Activated gamma-delta T cell treated with Interleukin-2 at 50 U/mL for 16 hours (primary cell): ENCODE measurements at places on chromosomes 4 and X.

DNA sequence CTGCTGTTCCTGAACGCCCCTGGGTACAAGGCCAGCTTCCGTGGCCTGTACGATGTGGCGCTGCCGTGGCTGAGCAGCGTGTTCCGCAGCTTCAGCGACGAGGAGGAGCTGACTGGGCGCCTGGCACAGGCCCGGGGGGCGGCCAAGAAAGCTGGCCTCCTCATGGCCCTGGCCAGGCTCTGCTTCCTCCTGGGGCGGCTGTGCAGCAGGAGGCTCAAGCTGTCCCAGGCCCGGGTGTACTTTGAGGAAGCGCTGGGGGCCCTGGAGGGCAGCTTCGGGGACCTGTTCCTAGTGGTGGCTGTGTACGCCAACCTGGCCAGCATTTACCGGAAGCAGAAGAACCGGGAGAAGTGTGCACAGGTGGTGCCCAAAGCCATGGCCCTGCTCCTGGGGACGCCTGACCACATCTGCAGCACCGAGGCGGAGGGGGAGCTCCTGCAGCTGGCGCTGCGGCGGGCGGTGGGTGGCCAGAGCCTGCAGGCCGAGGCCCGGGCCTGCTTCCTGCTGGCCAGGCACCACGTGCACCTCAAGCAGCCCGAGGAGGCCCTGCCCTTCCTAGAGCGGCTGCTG, 28.2 kb downstream of the SH3TC1 start:
- no peak for DNase-seq

DNA sequence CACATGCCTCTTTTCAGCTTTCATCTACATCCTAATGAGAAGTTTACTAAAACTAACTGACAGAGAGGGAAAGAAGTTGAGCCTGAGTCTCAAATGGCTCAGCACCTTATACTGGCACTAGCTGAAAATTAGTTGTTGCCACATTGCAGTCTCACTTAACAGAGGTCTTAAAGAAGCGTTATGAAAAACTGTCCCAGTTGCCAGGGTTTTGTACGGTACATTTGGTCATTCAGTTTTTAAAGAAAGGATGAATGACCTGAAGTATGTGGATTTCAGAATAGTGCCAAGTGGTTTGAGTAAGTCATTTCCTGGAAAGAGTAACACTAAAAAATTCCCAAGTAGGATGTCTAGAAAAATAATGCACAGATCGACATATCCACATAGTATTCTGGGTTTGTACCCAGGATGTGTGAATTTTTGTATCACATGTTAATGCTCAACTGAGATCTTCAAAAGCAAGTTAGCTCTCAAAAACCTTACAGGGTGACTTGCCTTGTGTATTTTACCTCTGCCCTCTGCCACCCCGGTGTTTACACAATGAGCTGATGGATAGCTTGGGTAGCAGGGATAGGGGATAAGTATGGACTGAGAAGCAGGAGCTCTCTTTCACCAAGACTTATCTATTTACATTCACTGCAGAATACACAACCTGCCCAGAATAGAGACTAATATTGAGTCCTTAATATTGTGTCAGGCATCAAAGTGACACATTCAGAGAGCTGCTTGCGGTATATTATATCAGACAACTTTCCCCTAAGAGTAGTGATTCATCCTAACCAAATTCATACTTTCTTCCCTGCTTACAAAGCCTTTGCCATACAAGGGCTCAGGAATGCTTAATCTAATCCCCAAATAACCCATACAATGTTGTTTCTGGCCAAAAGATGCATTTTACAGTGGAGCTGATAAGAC, 1075.7 kb upstream of the PABPC4L start:
- no peak for DNase-seq

- DNase-seq, result no peak
Measured at GRCh38 chrX:71225009-71225408, 2.0 kb downstream of the GJB1 start.

DNA sequence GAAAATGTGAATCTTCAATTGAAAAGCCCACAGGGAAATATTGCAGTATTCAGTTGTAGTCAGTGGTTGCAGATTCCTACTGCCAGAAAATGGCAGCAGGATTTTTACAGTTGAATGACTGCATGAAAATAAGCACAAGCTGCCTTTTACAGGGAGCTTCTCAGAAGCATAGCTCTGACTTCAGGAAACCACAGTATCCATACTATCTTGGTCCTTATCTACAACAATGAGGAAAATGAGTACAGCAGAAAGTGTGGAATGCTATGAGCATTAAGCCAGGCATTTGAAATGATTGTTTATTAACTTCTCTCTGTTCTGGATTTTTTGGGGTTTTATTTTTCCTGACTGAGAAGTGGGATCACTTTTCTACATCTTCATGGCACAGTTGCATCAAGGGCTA, 34.6 kb upstream of the PRRG1 start:
- DNase-seq, result no peak

DNA sequence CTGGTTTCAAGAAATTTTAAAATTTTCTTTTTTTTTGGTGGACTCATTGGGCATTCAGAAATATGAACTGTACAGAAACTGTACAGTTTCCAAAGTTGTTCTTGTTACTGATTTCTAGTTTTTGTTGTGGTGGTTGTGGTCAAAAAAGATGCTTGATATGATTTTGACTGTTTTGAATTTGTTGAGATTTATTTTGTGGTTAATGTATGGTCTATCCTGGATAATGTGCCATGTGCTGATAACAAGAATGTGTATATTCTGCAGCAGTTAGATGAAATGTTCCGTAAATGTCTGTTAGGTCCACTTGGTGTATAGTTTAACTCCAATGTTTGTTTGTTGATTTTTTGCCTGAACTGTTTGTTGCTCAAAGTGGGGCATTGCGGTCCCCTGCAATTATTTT, 127.6 kb upstream of the NUDT6 start:
- DNase-seq, result no peak

- no peak for DNase-seq
Measured at GRCh38 chrX:44731160-44731559, 112.7 kb upstream of the DUSP21 start.

DNA sequence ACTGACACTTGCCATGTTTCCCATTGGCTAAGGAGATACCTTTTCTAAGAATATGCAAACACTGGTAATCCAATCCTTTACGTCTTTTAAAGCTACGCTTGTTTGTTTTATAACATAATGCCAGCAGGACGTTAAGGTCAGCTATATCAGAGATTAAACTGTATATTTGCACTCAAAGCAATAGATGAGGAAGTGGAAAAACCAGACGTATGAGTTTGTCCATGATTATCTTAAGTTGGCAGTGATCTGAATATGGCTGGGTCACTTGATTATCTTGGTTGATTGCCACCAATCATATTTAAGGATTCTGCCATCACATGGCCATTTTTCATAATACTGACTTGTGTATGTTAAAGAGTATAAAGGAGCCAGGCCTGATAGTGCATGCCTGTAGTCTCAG, 19.4 kb downstream of the TMSB4X start:
- DNase-seq, result no peak

GRCh38 chrX:40303256-40304077, 205.7 kb upstream of the BCOR start:
- no peak for DNase-seq

- DNase-seq, result no peak
Measured at GRCh38 chr4:24527371-24527770, 57.0 kb downstream of the DHX15 start.

- no peak for DNase-seq
Measured at GRCh38 chrX:18931972-18932371, 51.9 kb downstream of the PHKA2 start.

GRCh38 chr4:154292589-154292988, 199.0 kb downstream of the DCHS2 start:
- no peak for DNase-seq

GRCh38 chr4:161252520-161253141, 911.2 kb downstream of the FSTL5 start:
- no peak for DNase-seq

DNA sequence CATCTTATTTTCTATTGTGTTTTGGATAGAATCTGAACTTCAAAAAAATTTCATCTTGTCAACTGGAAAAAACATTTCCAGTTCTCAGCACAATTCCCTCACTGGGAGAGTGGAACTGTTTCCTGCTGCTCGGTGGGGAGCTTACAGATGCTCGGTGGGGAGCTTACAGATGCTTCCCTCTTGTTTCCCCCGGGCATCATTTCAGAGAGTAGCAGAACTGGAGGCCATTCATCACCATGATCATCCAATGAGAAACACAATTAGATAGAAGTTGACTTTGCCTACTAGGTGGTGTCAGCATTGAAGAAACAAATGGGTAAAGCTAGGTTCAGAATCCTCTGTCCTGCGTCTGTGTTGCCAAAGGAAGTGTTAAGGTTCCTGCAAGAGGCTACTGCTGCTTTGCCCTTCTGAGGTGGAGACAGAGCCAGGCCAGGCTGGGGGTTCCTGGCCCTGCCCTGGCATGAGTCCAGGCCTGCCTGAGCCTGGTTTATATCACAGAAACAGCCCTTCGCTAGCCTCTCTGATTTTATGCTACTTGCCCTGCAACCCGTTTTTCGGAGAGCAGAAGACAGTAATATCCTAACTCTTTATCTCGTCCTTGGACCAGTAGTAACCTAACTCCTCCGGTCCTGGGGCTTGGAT, 70.6 kb downstream of the TAPT1 start:
- DNase-seq, result no peak

DNA sequence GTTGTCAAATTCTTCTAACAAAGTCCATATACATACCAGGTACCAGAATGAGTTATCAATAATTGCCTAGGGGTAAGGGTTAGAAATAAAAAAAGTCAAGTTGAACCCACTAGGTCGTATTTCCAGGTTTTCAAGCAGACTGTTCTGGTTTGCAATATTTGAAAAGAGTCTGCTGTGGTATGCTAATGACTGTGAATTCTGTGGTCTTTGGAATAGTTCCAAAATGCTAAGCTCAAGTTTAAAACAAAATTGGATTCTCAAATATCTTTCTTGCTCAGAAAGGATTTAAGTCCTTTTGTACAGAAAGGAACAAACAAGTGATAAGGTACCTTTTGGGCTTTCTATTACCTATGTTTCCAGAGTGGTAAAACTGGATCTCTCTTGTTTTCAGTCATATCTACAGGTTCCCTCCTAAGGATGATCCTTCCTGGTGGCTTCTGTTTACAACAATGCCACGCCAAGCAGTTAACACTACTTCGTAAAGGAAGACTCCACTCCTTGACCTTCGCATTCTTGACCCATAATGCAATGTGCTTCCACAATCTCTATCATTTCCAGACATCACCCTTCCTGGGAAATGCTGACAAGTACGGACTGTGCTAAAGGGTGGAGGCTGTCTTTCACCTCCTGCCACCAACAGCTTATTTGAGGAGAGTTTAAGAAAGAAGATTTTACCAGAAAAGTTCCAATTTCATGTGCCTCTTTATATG, 531.7 kb upstream of the FTHL17 start:
- DNase-seq, result no peak

DNA sequence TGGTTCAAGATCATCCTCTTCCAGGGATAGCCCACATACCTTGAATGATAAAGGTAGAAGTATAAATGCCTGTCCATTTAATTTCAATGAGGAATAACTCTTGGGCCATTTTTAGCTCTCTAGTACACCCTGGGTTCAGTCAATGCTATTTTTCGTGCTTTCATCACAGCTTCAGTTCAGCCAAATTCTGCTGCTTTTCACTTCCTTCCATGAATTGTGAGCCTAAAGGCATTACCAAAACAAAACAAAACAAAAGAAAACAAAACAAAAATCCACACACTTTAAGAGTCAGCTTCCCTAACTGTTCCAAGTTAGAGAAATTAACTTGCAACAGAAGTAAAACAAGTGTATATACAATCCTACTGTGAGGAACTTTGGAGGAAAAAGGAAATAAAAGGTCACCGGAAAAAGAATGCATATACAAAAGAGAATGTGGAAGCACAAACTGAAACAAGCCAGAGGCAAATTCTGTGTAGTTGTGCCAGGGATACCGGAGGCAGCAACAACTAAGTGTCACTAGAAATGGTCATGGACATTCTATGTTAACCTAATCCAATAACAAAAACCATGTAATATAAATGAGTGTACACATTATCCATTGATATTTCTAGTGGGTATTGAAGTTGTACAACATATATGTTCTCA, 423.1 kb downstream of the KCTD8 start:
- no peak for DNase-seq

DNA sequence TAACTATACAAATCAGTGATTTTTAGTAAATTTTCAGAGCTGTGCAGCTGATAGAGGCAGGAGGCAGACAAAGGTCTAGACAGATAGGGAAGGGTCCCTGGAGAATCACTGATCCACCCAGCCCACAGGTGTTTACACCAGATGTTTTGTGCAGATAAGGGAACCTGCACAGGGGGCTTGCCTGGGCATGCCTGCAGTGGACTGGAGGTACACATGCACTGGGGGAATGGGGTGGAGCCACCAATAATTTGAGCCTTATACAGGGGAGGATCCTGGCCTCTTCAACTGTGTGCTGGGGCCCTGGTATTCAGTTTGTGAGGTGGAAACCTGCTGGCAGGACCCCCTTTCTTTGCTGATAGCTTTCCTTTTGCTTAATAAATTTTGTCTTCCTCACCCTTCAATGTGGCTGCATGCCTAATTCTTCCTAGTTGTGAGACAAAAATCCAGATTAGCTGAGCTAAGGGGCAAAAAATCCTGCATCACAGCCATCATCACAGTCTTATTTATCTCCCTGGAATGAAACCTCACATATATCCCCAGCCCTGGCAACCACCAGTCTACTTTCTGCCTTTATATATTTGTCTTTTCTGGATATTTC, 102.8 kb downstream of the KDM6A start:
- no peak for DNase-seq

DNA sequence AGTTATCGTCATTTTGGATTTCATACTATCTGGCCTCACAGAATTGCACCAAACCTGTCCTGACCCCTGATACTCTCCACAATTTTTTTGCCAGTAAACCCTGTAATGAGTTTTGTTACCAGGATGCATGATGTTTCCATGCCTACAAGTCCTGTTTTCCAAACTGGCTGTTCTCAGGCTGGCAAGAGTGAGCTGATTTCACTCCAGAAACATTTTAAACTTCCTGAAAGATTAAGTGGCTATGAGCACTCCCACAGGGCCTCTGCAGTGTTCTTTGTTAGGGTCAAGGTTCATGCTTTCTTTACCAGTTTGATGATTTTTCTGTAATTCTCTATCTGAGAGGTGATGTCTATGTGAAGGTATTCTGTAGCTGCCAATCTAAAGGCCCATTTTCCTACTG, 31.7 kb upstream of the PDLIM3 start:
- no peak for DNase-seq

DNA sequence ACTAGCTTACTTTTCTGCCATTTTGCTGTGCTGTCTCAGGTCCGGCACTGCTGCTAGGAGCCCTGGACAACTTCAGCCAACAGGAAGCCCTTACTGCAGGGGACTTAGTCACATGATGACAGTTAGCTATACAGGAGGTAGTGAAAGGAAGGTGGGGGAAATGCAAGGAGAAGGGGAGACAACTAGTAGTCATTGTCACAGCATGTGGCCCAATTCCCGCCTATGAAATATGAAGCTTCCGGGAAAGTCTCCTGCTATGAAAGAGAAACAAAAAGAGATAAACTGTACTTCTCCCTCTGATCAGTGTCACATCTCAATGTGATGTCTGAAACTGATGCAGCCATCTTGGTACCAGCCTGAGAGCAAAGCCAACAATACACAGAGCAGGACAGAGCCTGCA, 71.6 kb downstream of the AMELX start:
- DNase-seq, result no peak

DNA sequence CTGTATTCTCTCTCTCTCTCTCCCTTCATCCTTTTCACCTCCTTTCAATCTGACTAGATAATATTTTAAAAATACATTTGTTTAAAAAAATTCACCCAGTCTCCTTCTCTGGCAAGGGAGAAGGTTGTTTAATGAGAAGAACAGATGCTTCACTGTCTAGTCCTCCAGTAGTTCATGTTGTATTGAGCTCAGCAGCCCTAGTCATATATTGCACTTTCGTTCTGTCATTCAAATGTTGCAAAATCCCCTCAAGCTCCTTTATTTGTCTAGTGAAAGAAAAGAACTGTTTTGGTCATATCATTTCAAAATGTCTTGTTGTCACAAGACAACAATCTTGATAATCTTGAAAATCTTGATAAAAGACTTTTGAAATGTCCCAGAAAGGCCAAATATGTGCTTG, 248.0 kb downstream of the GALNTL6 start:
- no peak for DNase-seq
